ENCODE measurements at places on chromosomes 11 and 22. TPM values are rescaled to one million over a fixed set of nuclear protein-coding genes. Genes with fewer than 3 reads are reported as not detected.

Gene DBX1
- not detected for total RNA-seq

Gene FDXACB1
- not detected for total RNA-seq

Gene OR52N4
- not detected for total RNA-seq

- DNase-seq, result no peak
Measured at GRCh38 chr11:100624346-100624745, 62.7 kb upstream of the ARHGAP42 start.

- no peak for DNase-seq
Measured at GRCh38 chr11:95487391-95487790, 256.4 kb upstream of the SESN3 start.

- no peak for DNase-seq
Measured at GRCh38 chr11:2076441-2076840, 62.7 kb downstream of the IGF2 start.

DNA sequence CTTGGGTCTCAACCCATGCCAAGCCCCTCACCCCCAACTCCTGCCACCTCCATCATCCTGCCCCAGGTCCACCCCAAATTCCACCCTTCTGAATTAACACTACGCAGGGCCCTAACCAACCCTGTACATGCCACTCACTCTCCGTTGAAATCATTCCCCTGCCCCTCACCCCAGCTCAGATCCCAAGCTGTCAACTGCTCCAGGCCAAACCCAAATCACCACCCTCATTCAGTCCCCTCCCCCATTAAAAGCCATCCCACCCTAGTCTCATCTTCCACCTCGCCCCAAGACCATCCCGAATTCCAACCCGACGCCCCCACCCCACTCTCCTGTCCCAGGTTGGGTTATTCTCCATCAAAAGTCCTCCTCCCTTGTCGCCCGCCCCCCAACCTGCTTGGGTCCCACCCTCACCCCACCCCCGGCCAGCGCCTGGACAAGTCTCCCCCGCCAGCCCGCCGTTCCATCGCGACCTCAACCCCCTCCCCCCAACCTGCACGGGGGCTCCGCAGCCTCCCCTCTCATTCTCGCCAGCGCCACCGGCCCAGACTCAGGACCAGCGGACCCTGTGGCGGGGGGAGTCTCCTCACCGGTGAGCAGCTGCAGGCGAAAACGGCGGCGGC is 466 bp downstream of the FAM168A start:
- DNase-seq, result no peak

GRCh38 chr11:123477205-123477907 is 47.3 kb downstream of the GRAMD1B start:
- DNase-seq, result no peak

DNA sequence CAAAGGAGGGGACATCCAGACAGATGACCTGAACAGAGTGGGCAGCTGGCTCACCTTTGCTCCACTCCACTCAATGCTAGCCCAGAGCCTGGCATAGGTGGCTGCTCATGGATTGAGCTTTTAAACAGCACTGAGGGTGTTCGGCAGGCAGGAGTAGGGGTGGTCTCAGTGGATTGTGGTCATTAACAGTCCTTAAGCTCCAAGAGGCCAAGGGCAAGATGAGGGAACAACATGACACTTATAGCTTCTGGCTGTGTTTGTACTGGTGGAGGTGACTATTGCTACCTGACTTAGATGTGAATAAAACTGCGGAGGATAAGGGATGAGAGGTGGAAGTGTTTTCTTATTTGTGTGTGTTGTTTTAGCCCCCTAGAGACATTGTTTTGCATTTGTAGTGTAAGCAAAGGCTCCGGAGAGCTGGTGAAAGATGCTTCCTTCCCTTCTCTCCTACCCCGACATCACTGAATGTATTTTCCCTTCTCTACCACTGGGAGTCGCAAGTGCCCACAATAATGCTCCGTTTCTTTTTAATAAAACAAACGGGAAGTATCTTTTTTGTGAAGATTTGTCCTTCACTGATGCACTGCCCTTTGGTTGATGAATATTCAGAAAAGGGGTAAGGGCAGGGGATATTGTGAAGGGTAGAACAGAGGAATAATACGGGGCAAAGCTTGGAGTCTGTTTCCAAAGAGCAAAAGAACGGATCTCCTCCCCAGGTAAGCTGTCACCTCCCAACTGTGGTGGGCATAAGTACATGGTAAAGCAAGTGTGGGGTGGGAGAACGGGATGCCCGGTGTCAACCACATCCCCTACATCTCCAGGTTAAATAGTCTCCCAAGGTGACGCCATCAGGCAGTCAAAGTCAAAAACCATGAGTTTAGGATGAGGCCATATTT is 27.5 kb upstream of the MTNR1B start:
- peak; percentile 18 for DNase-seq

DNA sequence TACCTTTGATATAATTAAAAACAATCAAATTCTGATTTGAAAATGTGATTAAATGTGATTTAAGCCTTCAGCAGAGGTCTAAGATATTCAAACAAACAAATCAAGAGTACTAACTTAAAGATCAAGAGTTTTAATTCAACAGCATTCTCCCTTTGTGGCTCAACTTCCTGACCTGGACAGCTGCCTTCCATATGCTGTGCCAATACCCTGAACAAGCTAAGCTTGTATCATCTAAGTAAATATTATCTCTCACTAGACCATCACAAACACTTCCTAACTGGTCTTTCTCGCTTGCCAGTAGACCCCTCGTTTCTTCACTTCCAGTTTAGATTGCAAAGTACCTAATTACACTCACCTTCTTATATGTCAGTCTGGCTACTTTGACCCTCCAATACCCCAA is 35.9 kb upstream of the P4HA3 start:
- DNase-seq, result no peak

- DNase-seq, result no peak
Measured at GRCh38 chr11:69510471-69511357, 29.3 kb downstream of the LINC01488 start.

DNA sequence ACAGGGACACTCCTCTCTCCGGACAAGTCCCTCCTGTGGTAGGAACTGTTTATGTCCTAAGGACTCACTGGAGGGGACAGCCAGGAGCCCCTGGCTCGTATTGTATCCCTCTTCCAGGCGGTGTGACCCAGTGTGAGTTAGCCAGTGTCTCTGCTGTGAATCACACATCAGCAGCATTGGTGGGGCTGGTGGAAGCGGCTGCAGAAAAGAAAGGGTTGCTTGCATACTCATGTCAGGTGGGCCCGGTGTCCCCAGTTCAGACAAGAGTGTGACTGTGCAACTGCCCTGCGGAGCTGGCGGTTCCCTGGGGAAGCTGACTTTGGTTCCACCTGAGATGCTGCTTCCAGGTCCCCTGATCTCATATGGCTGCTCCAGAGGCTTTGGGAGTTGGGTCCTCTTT is 99.4 kb downstream of the ZBTB16 start:
- DNase-seq, result peak; percentile 49

DNA sequence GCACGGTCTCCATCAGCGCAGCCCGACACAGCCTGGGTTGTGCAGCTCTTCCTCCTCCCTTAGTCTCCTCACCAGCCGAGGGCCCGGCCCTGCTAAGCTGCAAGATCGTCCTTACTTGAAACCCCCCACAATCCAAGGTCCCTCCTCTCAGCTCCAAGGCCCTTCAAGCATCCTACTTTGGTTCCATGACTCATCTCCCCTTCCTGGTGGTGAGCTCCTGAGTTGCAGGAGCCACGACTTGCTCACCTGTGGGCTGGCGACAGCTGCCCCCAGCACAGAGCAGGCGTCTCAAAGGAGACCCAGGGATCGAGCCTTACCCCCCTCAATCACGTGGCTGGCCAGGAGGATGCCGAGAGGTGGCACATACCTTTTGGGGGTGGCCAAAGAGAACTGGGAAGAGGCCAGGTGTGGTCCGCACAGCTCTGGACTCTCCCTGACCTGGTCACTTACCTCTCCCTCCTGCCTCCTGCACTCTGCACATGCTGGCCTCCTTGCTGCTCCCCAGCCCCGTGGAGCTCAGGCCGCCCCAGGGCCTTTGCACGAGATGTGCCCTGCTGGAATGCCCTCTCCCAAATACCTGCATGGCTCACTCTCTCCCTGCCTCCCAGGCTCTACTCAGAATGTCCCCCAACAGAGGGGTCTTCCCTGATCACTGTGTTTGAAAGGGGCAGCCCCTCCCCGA is 35.2 kb upstream of the FADD start:
- DNase-seq, result no peak

GRCh38 chr11:48123254-48123875 is 93.2 kb upstream of the OR4B1 start:
- no peak for DNase-seq

- DNase-seq, result no peak
Measured at GRCh38 chr11:108727665-108728064, 62.8 kb downstream of the DDX10 start.

DNA sequence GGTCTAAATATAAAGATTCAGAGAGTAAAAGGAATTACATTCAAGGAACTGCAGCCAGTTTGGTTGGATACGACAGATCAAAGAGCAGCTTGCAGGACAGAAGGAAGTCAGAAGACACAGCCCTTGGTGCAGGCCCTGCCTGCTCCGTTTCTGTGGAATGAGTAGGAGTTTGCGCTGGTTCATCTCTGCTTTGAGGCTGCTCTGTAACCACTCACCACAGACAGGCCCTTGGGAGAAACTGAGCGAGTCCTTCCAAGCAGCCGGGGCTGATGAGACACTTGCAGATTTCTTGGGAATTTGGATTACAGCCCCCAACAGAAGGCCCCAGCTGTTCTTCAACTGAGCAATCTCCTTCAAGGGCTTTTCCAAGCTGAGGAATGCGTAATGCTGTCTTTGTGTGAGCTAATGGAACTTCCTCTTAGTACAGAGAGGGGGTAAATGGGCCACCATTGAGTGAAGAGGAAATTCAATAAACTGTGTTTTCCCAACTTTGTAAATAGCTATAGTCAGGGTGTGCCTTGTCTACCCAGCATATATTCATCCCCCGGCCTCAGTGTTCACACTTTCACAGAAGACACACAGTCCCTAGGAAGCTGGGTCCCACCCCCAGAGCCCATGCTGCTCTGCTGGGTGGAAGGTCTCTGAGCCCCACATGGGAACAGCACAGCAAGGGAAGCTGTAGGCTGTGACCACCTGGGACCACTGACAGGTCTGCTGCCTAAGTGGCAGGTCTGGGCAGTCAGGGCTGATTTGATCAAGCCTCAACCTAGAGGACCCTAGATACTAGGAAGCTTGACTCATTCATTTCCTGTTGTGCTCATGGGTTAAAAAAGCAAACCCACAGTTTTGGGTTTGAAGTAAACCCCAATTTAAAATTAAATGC is 16.6 kb downstream of the IL10RA start:
- DNase-seq, result peak; percentile 32

- no peak for DNase-seq
Measured at GRCh38 chr11:76802621-76803020, 19.5 kb downstream of the TSKU start.

- no peak for DNase-seq
Measured at GRCh38 chr11:16078936-16079335, 277.4 kb downstream of the SOX6 start.

DNA sequence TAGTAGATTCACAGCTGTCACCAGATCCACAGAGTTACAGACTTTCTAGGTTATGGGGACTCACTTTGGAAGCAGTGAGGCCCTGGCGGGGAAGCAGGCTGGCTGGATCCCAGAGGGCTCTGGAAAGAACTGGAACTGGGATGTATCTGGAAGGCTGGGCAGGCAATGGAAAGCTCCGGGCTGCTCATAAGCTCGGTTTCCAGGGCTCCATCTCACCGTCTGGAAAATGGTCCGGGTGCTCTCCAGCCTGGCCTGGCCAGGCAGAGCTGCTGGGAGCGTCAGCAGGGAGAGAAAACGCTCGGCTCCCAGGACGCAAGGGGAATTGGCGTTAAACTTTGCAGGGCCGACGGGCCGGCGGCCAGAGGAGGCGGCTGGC is 335 bp upstream of the SEZ6L start:
- DNase-seq, result no peak

DNA sequence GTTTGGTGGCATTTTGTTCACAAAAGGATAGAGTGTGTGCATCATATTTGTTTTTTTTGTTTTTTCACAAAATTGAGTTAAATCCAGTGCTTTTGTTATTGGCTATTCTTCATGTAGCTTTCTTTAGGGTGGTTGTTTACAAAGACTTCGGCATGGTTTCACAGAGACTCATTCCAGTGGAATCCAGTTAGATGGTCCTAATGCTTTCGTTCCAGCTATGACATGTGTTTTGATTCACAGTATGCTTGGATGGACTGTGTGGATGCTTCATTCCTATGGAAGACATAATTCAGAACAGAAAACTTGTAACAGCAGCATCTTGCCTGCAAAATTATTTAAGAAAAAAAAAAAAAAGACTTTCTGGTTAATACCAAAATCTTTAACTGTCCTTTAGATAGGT is 97.9 kb downstream of the PDHX start:
- no peak for DNase-seq

DNA sequence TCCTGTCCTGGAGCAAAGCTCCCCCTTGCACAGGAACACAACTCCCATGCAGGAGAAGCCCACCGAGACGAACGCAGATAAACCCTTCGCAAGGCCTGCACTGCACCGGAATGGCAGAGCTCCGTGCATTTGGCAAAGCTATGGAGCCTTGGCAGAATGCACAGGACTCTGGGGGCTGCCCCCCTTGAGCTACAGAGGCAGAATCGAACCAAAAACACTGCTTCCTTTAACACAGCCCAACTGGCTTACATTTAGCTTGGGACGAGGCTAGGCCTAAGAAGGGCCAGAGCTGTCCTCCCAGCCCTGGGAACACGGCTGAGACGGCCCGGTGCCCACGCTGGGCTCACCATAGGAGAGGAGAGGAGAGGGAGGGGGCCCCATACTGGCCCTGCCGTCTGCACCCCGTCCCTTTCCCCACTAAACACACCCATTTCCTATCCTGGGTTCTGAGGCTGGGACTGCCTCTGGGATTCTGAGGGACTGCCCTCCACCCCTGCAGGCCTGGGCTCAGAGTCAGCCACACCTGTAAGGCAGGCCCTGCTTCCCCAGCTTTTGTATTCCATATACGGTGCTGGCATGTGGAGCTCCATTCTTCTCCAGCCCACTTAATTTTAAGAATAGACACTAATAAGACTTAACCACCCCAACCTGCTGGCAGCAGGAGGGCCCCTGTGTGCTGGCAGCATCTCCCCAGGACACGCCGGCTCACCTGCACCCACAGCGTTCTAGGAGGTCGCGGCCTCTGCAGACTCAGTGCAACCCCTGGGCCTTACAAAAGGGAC is 32.9 kb downstream of the PPM1F start:
- no peak for DNase-seq

DNA sequence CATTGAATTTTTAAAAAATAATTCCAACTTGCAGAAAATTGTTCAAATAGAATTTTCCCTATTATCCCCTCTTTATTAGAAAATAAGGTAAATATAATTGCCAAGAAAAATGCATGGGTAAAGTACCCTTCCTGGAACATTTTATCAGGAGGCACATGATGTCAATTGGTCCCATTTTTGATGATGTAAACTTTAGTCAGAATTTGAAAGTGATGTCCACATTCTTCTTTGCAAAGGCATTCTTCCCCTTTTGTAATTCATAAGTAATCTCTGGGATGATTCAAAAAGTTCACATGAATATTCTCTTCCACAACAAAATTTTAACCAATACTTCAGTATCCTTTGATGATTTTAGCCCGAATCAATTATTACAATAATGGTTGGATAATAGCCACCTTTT is 86.9 kb upstream of the ANO3 start:
- DNase-seq, result no peak

- DNase-seq, result no peak
Measured at GRCh38 chr22:35425971-35426800, 26.2 kb downstream of the MCM5 start.
